Left lobe of liver (tissue), 2 donors: ENCODE measurements at places on chromosomes 3 and 15. TPM values are rescaled to one million over a fixed set of nuclear protein-coding genes. Genes with fewer than 3 reads are reported as not detected.

- DNase-seq: no peak
Measured at GRCh38 chr15:42749266-42749665, 12.3 kb upstream of the CDAN1 start.

DNA sequence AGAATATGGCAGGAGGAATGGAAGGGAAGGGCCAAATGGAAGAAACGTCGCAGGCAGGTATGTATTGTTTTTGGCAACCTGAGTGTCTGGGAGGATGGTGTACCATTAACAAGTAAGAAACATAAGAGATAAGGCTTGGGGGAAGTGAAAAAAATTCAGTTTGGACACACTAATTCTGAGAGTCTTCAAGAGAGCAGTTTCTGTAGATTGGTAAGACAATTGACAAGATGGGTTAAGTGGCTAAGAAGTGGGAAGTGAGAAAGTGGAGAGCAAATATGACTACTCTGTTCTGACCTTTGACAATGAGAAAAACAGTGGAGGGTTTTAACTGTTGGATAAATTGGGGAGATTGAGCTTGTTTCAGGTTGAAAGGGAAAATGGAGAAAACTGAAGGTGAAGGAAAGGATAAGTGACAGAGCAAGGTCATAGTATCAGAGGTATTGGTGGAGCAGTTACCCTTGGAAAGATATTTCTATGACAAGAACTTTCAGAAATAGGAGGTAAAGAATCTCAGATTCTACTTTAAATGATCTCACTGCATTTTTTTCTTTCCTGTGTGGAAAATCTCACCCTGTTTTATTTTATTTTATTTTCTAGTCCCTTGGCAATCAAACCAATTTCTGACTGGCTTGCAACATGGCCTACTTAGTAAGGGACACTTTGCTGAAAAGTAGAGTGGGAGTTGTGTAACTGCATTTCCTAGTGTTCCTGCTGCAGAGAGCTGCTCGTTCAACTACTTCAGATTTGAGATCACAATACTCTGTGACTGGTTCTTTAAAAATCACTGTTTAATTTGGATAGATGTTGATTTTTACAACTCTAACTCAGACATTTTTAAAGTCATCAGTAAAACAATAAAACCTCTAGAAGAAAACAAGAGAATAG lies 23.1 kb upstream of the GABPB1 start:
- no peak for DNase-seq

GRCh38 chr3:196082619-196082971 lies 705 bp upstream of the TFRC start:
- DNase-seq: peak; percentile 63

- DNase-seq: peak; percentile 87
Measured at GRCh38 chr15:85793641-85794597, 806 bp downstream of the KLHL25 start.

Gene SAXO2
- total RNA-seq: 0.58 TPM
